ENCODE measurements at places on chromosomes 7 and 10.

GRCh38 chr10:116490028-116490662 lies 55.6 kb upstream of the PNLIP start:
- no peak for DNase-seq

- DNase-seq = peak; percentile 87
Observed at GRCh38 chr7:876077-876971, at the start of gene GET4. Gene GET4 (plus strand): TSS chr7:876554. CDS start chr7:876646, 92 bp downstream.

- no peak for DNase-seq
Observed at GRCh38 chr10:52463826-52464225, 149.7 kb downstream of the DKK1 start.

- DNase-seq = no peak
Observed at GRCh38 chr7:135929722-135930141, 47.4 kb downstream of the MTPN start.

GRCh38 chr7:134458806-134459698 lies at the start of gene AKR1B1:
Gene AKR1B1 (minus strand): TSS chr7:134459100. CDS start chr7:134459062, 38 bp downstream.
- peak; percentile 81 for DNase-seq

GRCh38 chr7:143227806-143228205 lies 6.0 kb downstream of the TAS2R40 start:
- no peak for DNase-seq
